Activated T-helper 1 cell treated with anti-CD3 and anti-CD28 coated beads, Interleukin-12 subunit alpha, Interleukin-12 subunit beta, Interleukin-2, Interleukin-4 antibody, amounts not matched to agents 30 ng/mL and 10 ng/mL and 1 ng/mL, durations not matched to agents 14 hours and 24 hours and 36 hours (primary cell): ENCODE measurements at places on chromosomes 2 and 18. TPM values are rescaled to one million over a fixed set of nuclear protein-coding genes. Genes with fewer than 3 reads are reported as not detected.

GRCh38 chr18:35581898-35582641 lies 530 bp downstream of the GALNT1 start:
- peak; percentile 7 for DNase-seq

DNA sequence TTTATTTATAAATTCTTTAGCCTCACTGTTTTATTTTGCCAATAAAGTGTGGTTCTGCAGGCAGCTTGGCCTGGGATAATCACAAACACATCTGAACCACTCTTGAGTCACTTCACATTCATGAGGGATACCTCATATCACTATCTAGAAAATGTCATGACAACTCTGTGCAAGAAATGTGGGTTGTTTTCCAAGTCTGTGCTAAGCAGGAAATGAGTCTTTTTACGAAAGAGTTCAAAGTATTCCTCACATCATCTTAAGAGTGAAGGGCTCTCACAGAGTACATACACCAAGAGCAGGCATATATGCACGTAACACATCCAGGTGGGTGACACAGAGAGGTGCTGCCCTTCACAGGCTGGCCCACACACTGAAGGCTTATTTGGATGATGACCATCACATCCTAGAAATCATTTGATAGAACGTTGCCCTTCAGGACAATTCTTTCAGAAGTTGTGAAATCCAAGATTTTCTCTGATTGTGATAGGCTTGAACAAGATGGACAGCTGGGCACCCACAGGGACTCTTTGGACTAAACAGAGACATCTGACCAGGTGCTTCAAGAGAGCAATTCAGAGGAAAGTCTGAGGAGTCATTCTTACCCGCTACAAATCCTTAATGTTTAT lies 811.1 kb upstream of the LRATD1 start:
- DNase-seq: no peak

CD8B gene
- total RNA-seq: 0.86 and 1.5 TPM in 2 replicates

DHRS9 gene
- total RNA-seq: 1.6 and 2.3 TPM in 2 replicates

NAT8 gene
- not detected in 2 replicates for total RNA-seq
